ENCODE measurements at places on chromosomes 1 and 21.
A peak's percentile ranks its signal among the peaks of the same experiment; 100 is the strongest.

GRCh38 chr1:185719021-185719420 is 15.2 kb upstream of the HMCN1 start:
- DNase-seq = no peak

DNA sequence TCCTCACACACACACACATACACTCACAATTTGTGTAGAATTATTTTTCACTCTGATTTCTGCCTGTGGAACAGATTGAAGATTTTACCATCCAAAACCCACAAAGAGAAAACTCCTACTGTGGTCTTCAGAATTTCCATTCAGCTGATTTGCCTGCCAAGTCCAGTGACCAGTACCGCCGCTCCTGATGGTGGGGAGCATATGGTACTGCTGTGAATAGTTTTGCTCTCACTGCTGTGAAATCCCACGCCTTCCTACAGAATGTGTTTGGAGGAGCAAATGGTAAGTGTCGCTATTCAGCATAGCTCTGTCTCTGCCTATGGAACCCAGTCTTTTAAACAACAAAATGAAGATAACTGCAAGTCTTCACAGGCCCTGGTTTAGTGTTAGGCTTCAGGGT is 629.5 kb downstream of the LMO4 start:
- no peak for DNase-seq

DNA sequence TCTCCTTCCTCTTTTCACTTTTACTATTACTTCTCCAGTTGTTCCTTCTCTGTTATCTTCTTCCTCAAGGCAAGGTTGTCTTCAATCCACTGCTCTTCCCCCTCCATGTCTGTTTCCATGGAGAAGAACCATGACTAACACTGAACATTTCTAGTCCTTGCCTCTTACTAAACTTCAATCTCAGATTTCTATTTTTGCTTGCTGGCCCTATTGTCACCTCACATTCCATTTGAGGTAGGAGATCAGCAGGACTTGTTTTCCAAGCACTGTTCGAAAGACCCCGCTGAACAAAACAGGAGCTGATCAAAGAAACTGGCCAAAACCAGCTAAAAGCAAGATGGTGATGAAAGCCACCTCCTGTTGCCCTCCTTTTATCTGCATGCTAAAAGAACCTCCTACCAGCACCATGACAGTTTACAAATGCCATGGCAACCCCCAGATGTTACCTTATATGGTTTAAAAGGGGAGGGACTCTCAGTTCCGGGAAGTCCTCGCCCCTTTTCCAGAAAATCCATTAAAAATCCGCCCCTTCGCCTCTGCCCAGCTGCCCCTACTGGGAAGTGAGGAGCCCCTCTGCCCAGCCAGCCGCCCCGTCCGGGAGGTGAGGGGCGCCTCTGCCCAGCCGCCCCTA is 22.6 kb downstream of the GON4L start:
- peak; percentile 5 for DNase-seq

DNA sequence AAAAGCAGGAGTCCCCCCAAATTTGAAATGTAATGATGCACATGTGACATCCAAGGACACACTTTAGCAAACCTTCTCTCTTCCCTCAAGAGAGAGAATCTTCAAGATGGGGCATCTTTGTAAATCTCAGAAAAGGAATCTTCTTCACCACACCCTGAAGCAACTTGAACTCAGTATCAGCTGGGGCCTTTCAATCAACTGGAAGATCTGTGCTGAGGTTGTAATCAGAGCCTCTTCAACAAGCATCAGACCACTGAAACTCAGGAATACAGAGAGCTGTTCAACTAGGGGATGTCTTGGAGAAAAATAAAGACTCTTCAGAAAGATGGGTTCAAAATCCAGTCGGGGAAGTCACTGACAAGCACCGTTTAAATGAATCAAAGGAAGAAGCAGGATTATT is 92.5 kb upstream of the CAMK1G start:
- no peak for DNase-seq

DNA sequence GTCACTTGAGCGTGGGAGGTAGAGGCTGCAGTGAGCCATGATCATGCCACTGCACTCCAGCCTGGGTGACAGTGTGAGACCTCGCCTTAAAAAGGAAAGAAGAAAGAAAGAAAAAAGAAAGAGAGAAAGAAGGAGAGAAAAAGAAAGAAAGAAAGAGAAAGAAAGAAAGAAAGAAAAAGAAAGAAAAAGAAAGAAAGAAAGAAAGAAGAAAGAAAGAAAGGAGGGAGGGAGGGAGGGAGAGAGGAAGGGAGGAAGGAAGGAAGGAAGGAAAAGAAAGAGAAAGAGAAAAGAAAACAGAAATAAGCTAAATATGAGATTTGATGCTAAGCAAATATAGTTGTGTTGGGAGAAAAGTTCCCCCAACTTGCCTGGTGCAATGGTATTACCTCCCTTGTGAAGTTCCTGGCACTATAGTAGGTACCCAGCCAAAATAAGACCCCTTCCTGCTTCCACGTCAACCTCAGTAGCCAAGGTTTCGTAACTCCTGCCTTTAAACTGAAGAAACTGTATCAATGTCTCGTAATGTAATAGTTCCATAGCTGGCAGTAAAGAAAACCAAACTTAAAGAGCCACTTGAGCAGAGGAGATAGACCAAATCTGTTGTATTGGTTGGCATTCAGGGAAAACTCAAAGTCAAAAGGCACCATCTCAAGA is 88.1 kb upstream of the HNRNPU start:
- DNase-seq = no peak

DNA sequence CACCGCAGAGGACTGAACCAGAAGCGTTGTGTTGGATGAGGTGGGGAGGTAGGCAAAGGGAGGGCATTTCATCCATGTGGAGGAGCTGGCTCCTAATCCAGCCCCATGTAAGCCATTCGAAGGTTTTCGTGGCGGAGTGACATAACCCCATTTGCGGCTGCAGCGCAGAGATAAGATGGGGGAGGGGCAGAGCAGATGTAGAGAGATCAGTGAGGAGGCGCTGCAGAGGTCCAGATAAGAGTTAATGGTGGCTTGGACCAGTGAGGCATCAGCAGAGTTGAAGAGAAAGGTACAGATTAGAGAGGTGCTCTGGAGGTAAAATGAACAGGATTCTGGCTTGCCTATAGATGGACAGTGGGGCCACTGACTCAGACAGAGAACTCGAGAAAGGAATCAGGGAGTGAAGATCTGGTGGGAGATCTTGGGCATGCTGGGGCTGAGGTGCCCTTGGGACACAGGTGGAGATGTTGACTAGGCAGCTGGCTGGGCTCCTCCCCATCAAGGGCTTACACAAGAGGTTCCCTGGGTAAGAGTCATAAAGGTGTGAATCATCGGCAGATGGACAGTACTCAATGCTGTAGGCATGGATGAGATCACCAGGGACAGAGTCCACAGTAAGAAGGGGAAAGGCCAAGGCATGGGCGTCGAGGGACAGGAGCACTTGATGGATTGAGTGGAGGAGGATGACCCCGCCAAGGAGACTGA is 7.8 kb upstream of the PTPRF start:
- peak; percentile 44 for DNase-seq

DNA sequence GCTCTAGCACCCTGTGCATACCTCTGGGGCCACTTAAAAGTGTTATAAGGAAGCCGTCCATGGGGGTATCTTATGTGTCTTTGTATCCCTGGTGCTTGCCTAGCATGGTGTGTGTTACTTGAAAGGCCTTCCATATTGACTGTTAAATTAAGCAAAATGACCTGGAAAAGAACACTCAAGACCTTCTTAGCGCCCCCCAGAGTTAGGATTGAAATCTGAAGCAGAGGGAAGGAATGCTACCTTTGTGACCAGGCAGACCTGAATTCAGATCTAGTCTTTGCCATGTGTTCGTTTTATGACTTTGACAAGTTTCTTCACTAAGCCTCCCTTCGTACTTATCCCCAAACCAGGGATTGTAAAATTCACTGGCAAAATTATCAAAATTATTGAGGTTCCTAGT is 59.9 kb downstream of the SLC22A15 start:
- no peak for DNase-seq

GRCh38 chr1:230327892-230328284 is 98.2 kb downstream of the PGBD5 start:
- no peak for DNase-seq

GRCh38 chr1:119541389-119541788 is 34.4 kb downstream of the HSD3B1 start:
- DNase-seq = no peak

DNA sequence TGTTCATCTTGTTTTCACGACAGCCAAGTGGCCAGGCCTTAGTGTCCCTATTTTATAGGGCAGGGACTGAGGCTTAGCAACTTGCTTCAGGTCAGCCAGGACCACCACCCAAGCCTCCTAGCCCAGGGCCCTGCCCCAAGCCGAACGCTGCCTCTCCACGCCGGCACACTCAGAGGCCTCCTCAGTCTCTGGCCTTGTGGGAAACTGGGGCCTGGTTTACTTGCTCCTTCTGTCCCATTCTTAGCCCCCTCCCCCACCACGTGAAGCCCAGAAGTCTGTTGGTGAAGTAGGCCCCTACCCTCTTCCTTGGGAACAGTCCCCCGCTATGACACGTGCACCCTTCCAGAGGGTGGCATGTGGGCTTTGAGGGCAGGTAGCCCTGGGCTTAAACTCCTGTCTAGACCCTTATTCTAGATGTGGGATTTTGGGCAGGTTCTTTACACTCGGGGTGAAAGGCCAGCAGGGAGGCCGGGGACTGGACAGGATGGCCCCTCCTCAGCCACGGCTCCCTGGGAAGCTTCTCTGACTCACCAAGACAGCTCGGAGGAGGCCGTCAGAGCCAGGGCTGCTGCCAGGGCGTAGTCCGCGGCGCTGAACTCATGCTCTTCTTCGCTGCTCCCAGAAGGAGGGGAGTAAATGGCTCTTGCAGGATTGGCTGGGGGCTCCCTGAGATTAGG is 4.3 kb downstream of the MYOM3 start:
- no peak for DNase-seq

GRCh38 chr1:221937155-221937953 is 195.5 kb upstream of the DUSP10 start:
- no peak for DNase-seq

- DNase-seq = no peak
Measured at GRCh38 chr1:157348538-157349480, 203.5 kb downstream of the FCRL5 start.

- no peak for DNase-seq
Measured at GRCh38 chr1:1118876-1119220, 3.0 kb upstream of the C1orf159 start.

- DNase-seq = no peak
Measured at GRCh38 chr1:111364690-111365089, 62.8 kb downstream of the OVGP1 start.

DNA sequence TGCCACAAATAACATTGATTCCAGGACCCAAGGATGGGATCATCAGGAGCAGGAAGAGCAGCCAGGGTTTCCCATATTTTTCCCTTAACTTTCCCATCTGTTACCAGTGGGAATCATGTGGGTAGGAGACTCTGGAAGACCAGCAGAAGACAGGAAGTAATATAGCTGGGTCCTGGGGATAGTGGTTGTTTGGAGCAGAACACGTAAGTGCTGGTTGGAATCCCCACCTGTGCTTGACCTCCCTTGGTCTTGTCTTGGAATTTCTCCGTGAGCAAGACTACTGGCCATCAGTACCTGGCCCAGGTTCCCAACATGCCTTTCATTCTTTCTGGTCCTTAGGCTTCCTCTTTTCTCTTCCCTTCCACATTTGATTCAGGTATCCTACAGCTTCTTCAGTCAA is 20.9 kb upstream of the SLC27A3 start:
- no peak for DNase-seq
